ENCODE measurements at places on chromosomes 7 and 10.

- no peak for DNase-seq
Observed at GRCh38 chr7:66682350-66683093, 53.8 kb downstream of the KCTD7 start.

- DNase-seq = no peak
Observed at GRCh38 chr10:123236126-123236525, 81.9 kb downstream of the BUB3 start.

- no peak for DNase-seq
Observed at GRCh38 chr10:102425444-102425843, 4.8 kb downstream of the FBXL15 start.

GRCh38 chr7:98178321-98178720 is 32.9 kb upstream of the BHLHA15 start:
- DNase-seq = peak; percentile 28

DNA sequence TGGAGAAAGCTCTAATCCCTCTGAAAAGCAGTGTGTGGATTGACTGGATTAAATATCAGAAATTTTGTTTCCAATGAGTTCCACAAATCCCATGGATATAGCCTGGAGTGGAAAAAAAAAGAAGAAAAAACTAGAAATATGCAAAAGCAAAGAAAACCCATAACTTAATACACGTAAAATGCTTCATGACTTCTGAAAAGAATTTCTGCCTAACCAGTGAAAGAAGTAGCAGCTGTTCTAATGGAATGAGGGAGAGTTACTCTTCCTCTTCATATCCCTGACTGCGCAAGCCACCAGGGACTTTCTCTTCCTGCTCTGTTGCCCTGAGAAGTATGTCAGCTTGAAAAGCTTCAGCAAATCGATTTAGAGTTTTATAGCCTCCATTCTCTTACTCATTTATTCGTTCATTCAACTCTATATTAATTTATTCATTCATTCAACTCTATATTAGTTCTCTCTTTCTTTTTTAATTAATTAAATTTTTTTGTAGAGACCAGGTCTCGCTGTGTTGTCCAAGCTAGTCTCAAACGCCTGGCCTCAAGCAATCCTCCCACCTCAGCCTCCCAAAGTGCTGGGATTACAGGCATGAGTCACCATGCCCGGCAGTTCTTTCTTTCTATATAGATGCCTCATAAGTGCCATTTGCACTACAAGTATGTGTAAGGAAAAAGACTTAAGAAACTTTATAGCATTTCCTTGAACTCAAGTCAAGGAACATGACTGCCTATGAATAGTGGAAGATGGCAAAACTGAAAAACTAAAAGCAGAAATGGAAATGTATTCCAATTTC is 447.3 kb upstream of the NRP1 start:
- DNase-seq = no peak

DNA sequence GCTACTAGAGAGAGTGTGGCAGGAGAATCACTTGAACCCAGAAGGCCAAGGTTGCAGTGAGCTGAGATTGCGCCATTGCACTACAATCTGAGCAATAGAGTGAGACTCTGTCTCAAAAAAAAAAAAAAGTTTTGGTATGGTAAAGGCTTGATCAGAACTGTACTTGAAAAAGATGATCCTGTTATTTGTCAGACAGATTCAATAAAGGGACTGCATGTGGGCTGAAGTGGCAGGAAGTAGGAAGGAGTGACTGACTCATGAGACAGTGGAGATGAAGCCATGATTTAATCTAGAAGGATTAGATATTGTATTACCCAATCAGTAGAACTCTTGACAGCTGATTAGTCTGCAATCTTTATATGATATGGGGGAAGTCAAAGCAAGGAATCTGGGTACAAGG is 2.7 kb upstream of the TMEM254 start:
- DNase-seq = no peak

DNA sequence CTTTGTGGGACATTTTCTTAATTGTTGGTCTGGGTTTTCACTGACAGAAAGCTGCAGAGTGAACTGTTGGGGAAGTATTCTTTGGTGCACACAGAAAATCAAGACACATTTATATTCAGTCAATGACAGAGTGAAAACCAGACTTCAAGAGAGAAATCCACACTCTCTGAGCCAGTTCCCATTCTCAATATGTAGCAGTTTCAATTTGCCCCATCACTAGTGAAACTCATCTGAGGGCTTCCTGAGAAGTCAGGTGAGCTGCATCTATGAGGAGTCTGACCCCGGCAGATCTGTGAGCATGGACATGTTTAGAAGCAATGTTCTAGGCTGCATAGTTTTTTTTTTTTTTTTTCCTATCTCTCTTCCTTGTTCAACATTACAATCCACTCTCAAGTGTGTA is 163.7 kb upstream of the AHR start:
- DNase-seq = no peak

GRCh38 chr10:74165530-74165901 is 14.5 kb downstream of the ADK start:
- DNase-seq = no peak

DNA sequence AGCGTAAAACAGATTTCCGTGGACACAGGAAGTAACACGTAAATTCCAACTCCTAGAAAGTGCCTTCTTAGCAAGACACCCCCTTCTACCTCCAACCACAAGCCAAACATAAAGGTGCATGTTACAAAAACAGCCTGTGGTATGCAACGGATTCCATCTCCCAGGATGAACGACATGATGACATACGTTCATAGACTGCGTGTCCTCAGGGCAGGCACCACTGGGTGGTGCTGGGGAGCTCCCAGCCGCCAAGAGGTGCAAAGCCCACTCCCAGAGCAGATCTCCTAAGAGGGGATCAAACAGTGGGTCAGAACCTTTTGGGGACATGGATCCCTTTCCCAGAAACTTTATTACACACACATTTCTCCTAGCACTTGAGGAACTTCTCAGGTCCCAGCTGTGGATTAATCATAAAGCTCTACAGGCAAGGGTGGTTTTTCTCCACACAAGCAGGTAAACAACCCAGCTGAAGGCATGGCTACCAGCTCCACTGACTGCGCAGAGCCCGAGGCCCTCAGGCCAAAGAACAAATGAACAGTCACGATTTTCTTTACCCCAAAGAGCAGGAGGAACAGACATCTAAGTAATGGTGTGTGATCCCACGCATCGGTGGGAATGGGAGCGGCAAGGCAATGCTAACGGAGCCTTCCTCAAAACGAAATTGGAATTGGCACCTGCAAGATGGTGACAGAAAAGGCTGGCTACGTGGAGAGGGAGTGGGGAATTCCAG is 13.8 kb downstream of the PSAP start:
- DNase-seq = no peak

DNA sequence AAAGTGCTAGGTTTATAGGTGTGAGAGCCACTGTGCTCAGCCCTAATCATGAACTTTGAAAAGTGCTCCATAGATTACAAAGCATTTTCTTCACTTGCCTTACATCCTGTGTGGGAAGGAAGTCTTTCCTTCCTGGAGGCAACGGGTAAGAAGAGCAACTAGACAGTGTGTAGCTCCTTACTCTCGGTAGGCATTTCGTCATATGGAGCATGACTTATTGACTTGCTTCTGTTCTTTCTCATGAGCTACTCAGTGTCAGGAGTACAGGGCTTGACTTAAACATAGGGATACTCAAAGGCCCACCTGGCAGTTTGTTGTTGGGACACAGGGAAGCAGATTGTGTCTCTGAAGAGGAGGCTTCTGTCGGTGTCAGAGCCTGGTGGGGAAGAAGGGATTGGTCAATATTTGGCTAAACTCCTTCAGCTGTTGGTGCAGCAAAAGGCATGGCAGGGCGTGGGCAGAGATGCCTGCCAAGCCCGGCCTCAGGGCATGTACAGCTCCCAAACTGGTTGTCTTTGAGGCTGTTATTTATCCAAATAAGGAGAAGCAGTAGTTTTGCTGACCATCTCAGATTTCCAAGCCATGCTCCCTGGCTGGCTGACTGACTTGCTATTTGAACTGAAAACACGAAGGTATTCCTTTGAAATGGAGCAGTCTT is 248.9 kb downstream of the KIAA1217 start:
- DNase-seq = no peak

GRCh38 chr7:82450759-82451158 is 7.2 kb upstream of the CACNA2D1 start:
- DNase-seq = no peak

DNA sequence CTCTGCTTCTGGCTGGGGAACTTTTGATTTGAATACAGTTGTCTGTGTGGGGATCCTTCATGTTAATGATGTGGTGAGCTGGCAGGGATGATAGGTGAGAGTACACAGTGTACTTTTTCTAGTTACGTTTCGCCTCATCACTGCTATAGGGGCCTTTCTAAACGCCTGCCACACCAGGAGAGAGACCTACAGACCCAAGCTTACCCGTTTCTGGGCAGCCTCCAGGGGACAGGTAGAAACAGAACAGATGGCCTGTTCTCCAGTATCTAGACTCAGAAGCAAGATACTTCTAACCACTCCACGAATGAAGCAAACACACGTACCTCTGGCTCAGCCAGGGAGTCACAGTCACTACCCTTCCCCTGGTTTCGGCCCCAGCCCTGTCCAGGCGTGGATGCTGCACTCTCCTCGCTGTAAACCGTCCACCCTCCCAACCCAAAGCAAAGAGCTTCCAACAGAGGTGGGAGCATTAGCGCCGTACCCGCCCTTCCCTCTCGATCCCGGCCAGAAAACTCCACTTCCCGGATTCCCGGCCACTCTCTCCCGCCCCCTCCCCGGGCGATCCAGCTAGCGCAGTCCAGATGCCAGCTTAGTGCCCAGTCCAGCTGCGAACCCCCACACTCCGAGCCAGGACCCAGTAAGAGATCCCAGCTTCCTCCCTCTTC is 1.2 kb downstream of the CCDC6 start:
- no peak for DNase-seq

GRCh38 chr7:95907337-95907736 is 135.0 kb downstream of the DYNC1I1 start:
- peak; percentile 25 for DNase-seq

GRCh38 chr7:31488562-31489203 is 25.2 kb upstream of the ITPRID1 start:
- no peak for DNase-seq

DNA sequence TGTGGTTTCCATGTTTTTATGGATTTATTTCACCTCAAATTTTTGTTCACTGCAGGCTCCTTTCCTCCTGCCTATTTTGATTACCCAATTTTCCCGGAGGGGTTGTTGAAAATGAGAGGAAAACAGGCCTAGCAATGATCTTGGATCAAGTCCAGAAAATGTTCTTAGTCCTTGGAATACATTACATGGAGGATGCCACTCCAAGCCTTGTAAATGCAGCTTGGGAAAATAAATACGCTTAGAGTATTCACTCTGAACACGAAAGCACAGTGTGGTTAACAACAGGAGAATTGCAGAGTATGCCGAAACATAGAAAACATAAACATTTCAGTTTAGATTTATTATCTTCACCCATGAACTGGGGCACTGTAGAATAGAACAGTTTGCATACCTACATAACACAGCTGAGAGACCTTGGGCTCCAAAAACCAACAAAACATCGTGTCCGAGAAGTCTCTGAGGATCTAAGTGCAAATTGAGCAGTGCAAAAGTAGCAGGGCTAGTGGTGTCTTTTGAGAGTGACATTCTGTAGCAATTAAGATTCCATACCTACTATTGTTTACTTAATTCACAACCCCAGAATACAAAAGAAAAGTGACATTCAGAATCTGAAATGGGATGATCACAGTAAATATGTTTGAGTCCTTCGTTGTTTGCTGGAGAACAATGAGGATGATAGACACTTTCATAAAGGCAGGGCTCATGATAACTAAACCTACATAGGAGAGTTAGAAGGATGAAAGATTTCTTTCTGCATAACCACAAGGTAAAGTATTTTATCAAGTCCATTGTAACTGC is 7.6 kb upstream of the CD36 start:
- DNase-seq = peak; percentile 88

GRCh38 chr10:12594448-12594944 is 245.1 kb downstream of the CAMK1D start:
- DNase-seq = no peak

GRCh38 chr10:29680091-29680490 is 45.3 kb upstream of the SVIL start:
- DNase-seq = no peak

GRCh38 chr10:4101918-4102654 is 317.1 kb upstream of the KLF6 start:
- DNase-seq = no peak

DNA sequence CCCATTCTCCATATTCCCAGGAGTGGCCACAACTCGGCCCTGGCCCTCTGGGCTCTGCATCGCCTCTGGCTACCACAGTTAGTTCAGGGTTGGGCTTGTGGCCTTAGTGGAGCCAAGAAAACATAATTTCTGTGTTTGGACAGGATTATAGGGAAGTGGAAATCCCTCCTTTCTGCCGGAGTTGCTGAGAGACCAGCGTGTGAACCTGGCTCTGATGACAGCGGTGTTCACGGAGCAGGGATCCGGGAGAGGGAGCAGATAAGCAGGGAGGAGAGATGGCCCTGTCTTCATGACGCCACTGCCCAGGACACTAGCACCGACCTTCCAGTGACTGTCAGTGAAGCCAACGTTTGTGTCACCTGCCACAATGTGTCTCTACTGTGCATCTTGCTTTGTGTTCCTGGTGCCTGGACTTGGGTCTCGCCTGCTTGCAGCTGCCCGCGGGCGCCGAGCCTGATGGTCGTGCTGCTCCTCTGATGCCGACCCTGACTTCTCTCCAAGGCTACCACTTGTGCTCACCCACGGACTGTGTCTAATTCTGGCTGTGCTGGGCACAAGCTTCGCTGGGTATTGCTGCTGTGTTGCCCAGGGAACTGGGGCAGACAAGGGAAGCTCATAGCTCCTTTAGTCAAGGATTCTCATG is 67.0 kb upstream of the VIPR2 start:
- DNase-seq = no peak

Measured in DMS79 treated with DMSO at 0.1 percent for 48 hours (cell line).